Left colon (tissue), 2 donors: ENCODE measurements at places on chromosomes 1 and 21.

- no peak for DNase-seq
Measured at GRCh38 chr1:85343213-85343611, 66.8 kb upstream of the BCL10 start.

GRCh38 chr1:44220755-44221154 is 7.5 kb downstream of the DMAP1 start:
- no peak for DNase-seq

DNA sequence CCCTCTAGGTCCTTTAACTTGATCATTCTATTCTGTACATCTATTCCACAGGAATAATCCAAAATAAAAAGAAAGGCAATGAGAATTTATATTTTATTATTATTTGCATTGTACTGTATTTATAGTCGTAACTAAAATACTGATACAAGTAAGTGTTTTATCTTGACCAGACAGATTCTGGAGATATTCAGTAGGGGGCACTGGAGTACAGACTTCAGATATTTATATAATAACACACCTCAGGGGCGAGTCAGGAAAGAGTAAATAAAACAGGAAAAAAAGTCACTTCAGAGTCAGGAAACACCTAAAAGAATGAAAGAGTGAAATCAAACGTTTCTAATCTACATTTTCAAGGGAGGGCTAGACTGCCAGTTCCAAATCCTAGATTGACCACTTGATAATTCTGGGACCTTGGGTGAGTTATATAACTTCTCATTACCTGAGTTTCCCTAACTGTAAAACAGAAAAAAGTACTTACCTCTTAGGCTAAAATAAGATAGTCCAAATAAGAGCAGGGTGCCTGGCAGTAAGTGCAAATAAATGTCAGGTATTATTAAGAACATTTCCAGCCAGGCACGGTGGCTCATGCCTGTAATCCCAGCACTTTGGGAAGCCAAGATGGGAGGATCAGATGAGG is 31.1 kb upstream of the MTF1 start:
- DNase-seq, result no peak

- no peak for DNase-seq
Measured at GRCh38 chr1:36515315-36516138, 32.8 kb upstream of the CSF3R start.

- no peak for DNase-seq
Measured at GRCh38 chr1:175717610-175718540, 25.5 kb downstream of the TNR start.

- no peak for DNase-seq
Measured at GRCh38 chr1:99185196-99185595, 79.1 kb upstream of the PLPPR4 start.

DNA sequence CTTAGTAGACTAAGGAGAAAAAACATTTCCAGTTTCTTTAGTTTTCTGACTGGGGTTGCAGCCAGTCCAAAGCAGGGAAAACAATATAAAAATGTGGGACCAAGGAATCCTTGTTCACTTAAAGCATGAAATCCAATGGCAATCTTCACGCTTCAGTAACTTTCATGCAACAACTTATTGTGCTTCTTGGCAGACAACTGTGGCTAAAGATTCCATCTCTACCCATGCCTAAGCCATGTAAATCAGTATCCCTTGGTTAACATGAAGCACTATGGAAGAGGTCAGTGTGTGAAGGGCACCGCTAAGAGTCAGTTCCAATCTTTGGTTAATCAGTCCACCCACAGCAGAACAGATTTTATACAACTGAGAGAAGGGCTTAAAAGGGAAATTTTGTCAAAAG is 201.8 kb upstream of the GREM2 start:
- no peak for DNase-seq

GRCh38 chr21:42247716-42248115 is 28.8 kb downstream of the ABCG1 start:
- DNase-seq, result no peak

- DNase-seq, result no peak
Measured at GRCh38 chr1:170284512-170284911, 138.8 kb downstream of the NTMT2 start.

- DNase-seq, result no peak
Measured at GRCh38 chr1:117098287-117098890, 23.2 kb downstream of the TRIM45 start.

- DNase-seq, result no peak
Measured at GRCh38 chr21:33844104-33844889, 71.3 kb downstream of the ATP5PO start.

- no peak for DNase-seq
Measured at GRCh38 chr1:67711158-67711854, 26.3 kb downstream of the GADD45A start.

DNA sequence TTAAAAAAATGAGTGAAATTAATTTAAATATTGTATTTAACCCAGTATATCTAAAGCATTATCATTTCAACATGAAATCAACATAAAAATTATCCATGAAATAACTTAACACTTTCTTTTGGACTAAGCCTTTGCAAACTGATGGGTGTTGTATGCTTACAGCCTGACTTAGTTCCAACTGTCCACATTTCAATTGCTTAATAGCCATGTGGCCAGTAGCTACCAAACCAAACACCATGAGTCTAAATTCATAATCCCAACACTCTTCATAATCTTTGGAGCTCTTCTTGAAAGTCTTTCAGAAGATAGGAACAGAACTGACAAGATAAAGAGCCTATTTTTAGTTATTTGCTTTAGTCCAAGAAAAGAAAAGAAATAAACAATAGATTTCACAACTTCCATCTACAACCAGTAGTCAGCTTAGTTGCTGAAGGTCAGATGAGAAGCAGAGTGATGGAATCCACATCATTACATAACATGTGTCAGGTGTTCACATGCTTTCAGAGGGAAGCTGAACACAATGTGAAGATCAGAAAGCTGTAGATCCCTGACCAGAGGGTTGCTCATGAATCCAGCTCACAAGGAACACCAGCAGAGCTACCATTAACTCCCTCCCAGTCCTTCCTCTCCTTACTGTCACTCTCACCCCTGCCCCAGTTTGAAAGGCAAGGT is 144.0 kb upstream of the ZNF648 start:
- DNase-seq, result no peak

DNA sequence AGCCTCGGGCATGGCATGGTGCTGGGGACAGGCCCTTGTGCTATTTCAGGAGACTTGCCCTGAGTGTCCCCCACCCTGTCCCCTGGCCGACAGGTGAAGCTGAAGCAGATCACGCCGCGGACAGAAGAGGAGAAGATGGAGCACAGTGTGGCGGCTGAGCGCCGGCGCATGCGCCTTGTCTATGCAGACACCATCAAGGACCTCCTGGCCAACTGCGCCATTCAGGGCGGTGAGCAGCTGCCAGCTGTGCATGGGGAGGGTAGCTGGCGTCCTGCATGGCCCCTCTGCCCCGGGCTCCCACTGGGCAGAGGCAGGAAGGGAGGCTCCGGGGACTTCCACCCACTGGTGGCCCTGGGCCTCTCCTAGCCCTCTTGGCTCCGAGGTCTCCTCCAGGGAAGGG is 28.9 kb downstream of the FAM151A start:
- no peak for DNase-seq

DNA sequence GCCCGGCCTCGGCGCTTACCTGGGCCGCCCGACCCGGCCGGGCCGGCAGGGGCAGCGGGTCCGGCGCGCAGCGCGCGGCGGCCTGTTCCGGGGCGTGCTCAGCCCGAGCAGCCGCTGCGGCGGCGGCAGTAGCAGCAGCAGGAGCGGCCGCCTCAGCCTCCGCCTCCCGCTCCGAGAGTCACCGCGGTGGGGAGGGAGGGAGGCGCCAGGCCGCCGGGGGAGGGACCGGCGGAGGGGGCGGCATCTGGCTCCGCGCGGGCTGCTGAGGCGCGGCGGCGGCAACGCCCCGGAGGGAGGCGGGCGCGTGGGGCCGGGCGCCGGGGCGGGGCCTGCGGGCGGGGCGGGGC is at the start of gene CTNNBIP1:
Gene CTNNBIP1 (minus strand): TSS at position 194 of the 347 bp plus-strand sequence. CDS start 38,205 bp downstream, outside the sequence.
- no peak for DNase-seq

- no peak for DNase-seq
Measured at GRCh38 chr21:31609081-31609480, 50.4 kb upstream of the SOD1 start.
